Airway epithelial cell (primary cell): ENCODE measurements at places on chromosomes 2 and 18. TPM values are rescaled to one million over a fixed set of nuclear protein-coding genes. Genes with fewer than 3 reads are reported as not detected.

Gene SGO2
- total RNA-seq: 11.7 and 14.5 TPM in 2 replicates

Gene MRPL33
- 97.8 and 137 TPM in 2 replicates for total RNA-seq

Gene SFT2D3
- total RNA-seq: 4.9 and 7.9 TPM in 2 replicates

Gene IL18R1
- total RNA-seq: 0.84 and 1.2 TPM in 2 replicates

Gene NOL4
- under 0.01 TPM in 1 of 2 replicates, not detected in the other for total RNA-seq

Gene LMAN1
- 76.8 and 91.3 TPM in 2 replicates for total RNA-seq

Gene IL1F10
- total RNA-seq: 0.78 TPM in 1 of 2 replicates, not detected in the other

Gene MAB21L4
- 15.4 and 20.7 TPM in 2 replicates for total RNA-seq

Gene SKOR2
- not detected in 2 replicates for total RNA-seq
